ENCODE measurements at places on chromosomes 16 and 17.

DNA sequence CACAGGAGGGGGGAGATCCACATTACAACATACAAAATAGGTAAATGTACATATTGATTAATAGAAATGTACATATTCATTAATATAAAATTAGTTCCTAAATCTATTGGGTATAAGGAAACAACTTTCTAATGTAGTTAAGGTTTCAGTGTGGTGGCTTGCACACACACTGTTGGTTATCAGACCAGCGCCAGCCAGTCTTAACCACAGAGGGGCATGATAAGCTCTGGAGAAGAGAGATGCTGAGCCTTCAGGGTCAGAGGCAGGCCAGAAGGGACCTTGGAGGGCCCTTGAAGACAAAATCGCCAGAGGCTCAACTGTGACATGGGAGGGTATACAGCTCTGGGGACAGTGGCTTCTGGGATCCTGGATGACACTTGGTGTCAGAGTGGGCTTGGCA, 10.9 kb upstream of the ZFP90 start:
- DNase-seq = no peak

DNA sequence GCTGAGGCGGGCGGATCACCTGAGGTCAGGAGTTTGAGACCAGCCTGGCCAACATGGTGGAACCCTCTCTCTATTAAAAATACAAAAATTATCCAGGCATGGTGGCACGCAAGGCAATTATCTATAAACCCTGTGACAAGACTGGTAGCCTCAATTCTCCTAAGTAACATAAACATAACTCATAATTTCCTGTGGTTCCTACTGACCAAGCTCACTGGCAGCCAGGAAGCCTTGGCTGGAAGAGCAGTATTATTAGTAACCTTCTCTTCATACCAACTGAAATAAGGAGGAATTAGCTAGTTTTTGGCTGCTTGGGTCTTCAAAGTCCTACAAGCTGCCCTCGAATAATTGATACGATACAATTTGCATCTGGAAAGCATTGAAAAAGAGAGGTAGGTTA, 31.6 kb upstream of the LRRC37A3 start:
- DNase-seq = no peak

GRCh38 chr17:73782641-73783381, 138.6 kb upstream of the SDK2 start:
- no peak for DNase-seq

- peak; percentile 44 for DNase-seq
These were observed 4.9 kb downstream of the MAP3K14 start for GRCh38 chr17:45311760-45312476.

GRCh38 chr17:55576237-55576995, 65.2 kb upstream of the SMIM36 start:
- peak; percentile 9 for DNase-seq

DNA sequence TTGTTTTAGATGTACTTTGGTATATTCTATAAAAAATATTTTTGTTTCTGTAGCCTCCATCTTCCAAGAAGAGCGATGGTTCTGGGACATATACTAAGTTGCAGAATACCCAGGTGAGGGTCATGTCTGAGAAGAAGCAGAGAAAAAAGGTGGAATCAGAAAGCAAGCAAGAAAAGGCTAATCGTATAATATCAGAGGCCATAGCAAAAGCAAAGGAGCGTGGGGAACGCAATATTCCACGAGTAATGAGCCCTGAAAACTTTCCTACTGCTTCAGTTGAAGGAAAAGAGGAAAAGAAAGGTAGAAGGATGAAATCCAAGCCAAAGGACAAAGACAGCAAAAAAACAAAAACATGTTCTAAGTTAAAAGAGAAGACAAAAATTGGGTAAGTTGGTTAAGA, 154.6 kb downstream of the CHD9 start:
- no peak for DNase-seq

DNA sequence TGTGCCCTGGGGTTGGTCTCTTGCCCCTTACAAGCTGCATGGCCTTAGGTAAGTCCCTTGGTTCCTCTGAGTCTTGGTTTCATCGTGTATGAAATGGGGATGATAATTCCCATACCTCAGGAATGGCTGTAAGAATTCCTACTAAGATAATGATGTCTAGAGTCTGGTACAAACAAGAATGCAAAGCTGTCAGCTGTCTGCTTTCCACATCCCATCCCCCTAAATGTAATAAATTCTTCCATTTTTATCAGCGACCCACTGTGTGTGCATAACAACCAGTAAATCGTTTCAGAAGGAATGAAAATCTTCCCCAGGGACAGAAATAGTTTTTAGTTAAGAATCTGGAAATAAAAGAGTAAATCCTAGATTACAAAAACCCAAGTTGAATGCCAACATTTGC, 95.4 kb downstream of the CPPED1 start:
- DNase-seq = no peak

DNA sequence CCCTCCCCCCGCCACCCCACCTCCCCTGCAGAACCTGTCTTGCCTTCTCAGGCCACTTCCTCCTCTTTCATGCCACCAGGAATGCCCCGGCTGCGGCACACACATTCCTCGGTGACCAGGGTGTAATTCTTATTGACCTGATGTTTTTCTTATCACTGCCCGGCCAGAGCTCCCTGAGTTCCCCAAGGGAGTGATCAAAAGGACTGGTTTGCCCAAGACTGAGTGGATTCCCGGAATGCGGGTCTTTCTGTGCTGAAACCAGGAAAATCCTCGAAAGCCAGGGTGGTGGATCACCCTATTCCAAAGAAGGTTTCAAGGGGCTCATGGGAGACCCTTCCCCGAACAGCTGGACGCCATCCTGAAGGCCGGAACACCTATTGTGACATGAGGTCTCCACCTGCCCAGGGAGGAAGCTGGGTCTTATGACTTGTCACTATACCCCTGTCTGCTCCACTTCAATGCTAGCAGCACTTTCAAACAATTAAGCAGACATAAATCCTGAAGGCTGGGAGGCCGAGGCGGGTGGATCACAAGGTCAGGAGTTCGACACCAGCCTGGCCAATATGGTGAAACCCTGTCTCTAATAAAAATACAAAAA, 53.0 kb upstream of the RPL38 start:
- DNase-seq = no peak

DNA sequence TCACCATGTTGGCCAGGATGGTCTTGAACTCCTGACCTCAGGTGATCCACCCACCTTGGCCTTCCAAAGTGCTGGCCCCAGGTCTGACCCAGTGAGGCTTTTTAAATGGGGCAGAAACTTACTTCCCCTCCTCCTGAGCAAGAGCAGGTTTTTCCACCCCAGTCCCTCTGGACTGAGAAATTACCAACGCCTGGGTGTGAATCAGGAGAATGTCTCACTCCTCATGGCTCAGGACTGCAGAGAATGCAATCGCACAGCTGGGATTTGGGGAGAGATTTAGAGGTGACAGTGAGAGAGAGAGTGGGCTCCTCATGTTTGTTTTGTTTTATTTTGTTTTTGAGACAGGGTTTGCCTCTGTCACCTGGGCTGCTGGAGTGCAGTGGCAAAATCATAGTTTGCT, 203.6 kb downstream of the RAB11FIP4 start:
- DNase-seq = no peak

- no peak for DNase-seq
These were observed 4.6 kb upstream of the PIEZO1 start for GRCh38 chr16:88789594-88789993.

GRCh38 chr16:76970087-76970744, 220.8 kb upstream of the MON1B start:
- no peak for DNase-seq

DNA sequence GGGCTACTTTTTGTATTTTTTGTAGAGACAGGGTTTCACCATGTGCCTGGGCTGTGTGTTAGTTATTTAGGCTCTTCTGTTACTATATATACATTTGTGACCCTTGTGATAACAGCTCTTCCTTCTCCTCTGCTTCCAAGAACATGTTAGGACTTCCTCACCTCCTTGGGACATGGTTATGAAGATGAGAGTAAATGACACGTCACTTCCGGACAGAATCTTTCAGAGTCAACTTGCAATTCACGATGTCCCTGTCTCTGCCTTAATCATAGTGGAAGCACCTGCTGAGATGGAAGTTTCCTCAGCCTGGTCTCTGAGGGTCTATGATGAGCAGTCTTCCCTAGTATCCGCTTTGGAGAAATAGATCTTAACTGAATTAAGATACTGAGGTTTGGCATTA, 42.9 kb downstream of the CCDC42 start:
- no peak for DNase-seq

DNA sequence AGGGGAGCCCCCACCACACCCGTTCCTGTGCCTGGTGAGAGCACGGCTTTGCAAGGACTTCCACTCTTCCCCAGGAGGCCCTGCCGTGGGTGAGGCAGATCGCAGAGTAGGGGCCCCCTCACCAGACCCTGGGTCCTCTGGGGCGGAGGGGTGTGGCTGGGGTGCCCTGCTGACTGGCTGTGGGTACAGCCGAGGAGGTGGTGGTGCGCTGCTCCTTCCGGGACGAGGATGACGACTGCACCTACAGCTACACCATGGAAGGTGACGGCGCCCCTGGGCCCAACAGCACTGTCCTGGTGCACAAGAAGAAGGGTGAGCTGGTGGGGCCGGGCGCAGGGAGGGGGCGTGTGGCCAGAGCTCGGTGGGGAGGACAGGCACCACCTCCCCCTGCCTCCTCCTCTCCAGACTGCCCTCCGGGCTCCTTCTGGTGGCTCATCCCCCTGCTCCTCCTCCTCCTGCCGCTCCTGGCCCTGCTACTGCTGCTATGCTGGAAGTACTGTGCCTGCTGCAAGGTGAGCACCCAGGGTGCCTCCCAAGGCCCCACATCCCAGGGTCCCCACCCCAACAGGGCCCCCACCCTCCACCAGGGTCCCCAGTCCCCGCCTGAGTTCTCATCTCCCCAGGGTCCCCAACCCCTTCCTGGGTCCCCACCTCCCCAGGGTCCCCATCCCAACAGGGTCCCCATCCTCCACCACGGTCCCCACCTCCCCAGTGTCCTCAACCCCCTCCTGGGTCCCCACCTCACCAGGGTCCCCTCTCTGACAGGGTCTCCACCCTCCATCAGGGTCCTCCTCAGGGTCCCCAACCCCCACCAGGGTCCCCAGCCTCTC, 16.1 kb downstream of the ITGB4 start:
- no peak for DNase-seq

GRCh38 chr17:69733171-69734012, 318.9 kb downstream of the MAP2K6 start:
- no peak for DNase-seq

GRCh38 chr17:64968652-64969501, 49.6 kb upstream of the LRRC37A3 start:
- DNase-seq = no peak

GRCh38 chr17:80475910-80476876, at the start of gene NPTX1:
NPTX1 (minus strand) TSS chr17:80476607; CDS start chr17:80476446, 161 bp downstream.
- DNase-seq = peak; percentile 8

GRCh38 chr17:1474402-1475189, 17.9 kb downstream of the MYO1C start:
- no peak for DNase-seq

DNA sequence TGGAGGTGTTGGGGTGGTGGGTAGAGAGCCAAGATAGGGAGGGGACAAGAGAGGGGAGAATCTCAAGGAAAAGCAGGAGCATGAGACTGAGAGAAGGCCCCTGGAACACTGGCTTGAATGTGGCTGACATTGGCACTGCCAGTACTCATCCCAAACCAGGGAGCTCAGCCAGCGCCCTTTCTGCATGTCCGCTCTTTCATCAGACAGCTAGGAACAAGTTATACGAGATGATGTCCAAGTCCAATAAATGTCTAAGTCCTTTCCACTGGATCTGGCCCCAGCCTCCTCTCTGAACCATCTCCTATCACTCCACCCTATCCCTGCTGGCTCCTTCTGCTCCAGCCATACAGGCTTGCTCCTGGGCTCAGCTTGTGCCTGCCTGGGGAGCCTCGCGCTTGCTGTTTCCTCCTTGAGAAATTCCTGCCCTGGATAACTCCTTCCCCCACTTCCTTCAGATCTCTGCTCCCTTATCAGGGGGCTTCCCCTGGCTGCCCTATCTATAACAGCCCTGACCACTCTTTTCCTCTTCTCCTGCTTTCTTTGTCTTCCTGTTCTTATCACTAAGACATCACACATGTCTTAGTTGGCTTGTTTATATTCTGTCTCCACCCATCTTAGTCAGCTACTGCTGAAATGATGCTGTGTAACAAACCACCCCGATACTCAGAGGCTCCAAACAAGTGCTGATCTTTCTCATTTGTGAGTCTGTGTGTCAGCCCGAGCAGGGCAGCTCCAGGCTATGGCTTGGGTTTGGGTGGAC, 37.1 kb upstream of the MEOX1 start:
- no peak for DNase-seq

DNA sequence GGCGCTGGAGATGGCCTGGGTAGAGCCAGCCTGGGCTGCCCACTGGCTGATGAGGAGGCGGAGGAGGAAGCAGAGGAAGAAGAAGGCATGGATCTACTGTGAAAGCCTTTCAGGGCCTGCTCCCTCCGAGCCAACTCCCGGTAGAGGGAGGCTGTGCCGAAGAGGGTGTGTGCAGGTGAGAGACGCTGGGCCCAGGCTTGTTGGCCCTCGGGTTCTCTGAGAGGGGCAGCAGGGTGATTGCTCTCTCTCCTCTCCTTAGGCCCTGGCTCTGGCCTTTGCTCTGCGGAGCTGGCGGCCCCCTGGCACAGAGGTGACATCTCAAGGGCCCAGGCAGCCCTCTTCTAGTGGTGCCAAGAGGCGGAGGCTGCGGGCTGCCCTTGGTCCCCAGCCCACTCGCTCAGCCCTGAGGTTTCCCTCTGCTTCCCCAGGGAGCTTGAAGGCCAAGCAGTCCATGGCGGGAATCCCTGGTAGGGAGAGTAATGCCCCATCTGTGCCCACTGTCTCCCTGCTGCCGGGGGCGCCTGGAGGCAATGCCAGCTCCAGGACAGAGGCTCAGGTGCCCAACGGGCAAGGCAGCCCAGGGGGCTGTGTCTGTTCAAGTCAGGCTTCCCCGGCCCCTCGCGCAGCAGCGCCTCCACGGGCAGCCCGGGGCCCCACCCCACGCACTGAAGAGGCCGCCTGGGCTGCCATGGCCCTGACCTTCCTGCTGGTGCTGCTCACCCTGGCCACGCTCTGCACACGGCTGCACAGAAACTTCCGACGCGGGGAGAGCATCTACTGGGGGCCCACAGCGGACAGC, 3.6 kb downstream of the TP53I13 start:
- no peak for DNase-seq

DNA sequence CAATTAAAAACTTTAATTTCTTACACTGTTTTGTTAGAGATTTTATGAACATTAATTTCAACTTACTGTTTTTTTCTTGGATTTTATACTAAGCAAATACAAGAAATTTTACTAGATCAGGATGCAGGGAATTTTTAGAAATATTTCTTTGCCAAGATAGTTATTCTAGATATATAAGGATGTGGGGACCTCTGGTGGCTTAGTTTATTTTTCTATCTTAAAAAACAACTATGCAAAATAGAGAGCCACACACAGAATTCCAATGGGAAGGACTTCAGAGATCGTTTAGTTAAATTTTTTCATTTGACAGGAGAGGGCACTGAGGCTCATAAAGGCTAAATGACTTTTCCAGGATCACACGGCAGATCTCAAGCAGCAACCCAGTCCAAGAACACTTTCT, 23.0 kb upstream of the CAPNS2 start:
- DNase-seq = no peak

- no peak for DNase-seq
These were observed 5.4 kb upstream of the PSMC5 start for GRCh38 chr17:63821804-63822203.

GRCh38 chr16:85202631-85203461, 90.6 kb upstream of the CIBAR2 start:
- no peak for DNase-seq

GRCh38 chr16:49704586-49705155, 151.2 kb downstream of the ZNF423 start:
- DNase-seq = no peak

GRCh38 chr16:89373355-89374110, 116.8 kb downstream of the ANKRD11 start:
- DNase-seq = no peak

- no peak for DNase-seq
These were observed 11.9 kb downstream of the KIF19 start for GRCh38 chr17:74337834-74338500.

GRCh38 chr17:27771586-27771985, 28.7 kb downstream of the NOS2 start:
- no peak for DNase-seq

Measured in bone marrow (tissue), 2 donors.